ENCODE measurements at places on chromosomes 16 and 17.
A peak's percentile ranks its signal among the peaks of the same experiment; 100 is the strongest.

GRCh38 chr17:31328160-31328535, 6.7 kb upstream of the EVI2A start:
- peak; percentile 23 for DNase-seq

GRCh38 chr17:38357486-38358123, 6.0 kb downstream of the SOCS7 start:
- no peak for DNase-seq

- DNase-seq, result no peak
Measured at GRCh38 chr17:42289611-42290181, 1.4 kb downstream of the STAT5A start.

DNA sequence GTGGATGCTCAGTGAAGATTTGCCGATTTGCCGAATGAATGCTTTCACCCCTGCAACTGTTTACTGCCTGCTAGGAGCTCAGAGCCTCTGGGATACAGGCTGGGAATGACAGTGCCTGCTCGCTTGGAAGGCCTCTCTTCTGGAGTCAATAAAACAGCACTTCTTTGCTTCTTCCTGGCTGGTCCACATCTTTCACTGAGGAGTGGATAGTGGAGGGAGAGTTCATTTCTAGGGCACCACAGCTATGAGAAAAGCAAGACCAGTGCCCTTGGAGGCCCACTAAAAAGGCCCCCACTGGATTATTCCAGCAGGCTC, 3.1 kb upstream of the USP7 start:
- DNase-seq, result no peak

DNA sequence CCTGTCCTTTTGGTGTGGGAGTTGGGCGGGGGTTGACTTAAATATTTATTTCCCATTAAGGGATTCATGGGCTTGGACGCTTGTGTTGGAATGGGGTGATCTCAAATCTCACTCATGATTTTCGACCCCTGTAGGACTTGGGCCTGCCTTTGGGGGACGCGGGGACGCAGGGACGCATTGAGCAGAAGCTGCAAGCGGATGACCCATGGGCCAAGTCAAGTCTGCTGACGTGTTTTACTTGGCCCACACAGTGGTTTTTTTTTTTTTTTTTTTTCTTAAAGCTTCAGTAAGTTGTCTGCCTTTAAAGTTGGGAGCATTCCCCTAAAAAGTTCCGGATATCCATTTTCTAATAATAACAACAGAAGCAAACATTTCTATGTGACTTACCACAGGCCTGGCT, 28.9 kb downstream of the CMIP start:
- DNase-seq, result no peak

DNA sequence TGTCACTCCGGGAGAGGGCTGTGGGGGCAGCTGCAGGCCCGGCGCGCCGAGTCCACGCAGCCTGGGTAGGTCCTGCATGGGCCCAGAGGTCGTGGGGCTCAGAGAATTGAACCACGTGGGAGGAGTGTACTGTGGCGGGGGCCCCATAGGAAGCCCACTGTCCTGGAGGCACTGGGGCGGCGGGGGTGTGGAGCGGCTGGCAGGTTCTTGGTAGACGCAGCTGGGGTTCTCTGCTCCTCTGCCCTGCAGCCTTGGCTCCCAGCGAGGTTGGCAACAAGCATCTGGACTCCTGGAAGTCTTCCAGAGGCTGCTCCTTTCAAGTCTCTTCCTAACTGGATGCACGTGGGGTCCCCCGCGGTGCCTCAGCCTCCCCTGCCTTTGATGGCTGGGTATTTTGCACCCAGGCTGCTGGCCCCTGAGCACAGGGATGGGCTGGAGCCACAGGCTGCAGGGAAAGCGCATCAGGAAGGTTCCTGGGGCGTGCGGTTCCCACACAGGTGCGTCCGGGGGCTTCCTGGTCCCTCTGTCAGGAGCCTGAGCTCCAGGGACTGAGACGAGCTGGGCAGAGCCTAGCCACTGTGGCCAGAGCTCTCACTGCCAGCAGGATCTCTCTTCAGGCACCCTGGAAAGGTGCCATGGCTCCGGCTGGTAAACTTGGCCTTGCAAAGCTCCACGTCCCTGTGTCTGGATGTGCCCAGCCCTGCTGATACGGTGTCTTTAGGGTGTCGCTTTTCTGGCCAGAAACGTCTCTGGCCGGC, 9.3 kb downstream of the KCTD5 start:
- DNase-seq, result no peak

- DNase-seq, result no peak
Measured at GRCh38 chr16:50666658-50667496, 14.2 kb downstream of the SNX20 start.

DNA sequence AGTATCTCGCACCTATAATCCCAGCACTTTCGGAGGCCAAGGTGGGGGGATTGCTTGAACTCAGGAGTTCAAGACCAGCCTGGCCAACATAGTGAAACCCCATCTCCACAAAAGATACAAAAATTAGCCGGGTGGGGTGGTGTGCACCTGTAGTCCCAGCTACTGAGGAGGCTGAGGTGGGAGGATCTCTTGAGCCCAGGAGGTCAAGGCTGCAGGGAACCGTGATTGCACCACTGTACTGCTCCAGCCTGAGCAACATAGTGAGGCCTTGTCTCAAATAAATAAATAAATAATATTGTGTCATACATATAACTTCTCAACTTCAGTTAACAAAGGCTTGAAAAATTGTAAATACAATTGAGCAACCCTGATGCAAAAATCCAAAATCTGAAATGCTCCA, 8.2 kb downstream of the AMFR start:
- DNase-seq, result no peak

DNA sequence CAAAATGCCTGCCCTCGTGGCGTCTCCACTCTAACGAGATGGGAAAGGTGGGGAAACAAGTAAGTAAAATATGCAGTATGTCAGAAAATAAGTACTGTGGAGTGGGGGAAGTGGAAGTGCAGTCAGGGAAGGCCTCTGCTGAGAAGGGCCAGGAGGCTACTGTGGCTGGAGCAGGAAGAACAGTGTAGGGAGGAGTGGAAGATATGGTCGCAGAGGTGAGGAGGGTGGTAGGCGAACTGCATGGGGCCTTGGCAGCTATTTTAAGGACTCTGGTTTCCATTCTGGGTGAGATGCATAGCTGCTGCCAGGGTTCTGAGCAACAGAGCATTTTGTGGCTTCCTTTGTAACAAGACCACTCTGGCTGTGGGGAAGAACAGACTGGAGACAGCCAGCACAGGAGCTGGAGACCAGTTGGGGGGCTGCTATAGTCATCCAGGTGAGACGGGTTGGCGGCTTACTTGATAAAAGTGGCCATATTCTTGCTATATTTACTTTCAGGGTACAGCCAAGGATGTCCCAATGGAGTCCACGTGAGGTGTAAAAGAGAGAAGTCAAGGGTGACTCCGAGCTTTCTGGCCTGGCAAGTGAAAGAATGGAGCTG, 42.6 kb downstream of the CYTH1 start:
- peak; percentile 54 for DNase-seq

DNA sequence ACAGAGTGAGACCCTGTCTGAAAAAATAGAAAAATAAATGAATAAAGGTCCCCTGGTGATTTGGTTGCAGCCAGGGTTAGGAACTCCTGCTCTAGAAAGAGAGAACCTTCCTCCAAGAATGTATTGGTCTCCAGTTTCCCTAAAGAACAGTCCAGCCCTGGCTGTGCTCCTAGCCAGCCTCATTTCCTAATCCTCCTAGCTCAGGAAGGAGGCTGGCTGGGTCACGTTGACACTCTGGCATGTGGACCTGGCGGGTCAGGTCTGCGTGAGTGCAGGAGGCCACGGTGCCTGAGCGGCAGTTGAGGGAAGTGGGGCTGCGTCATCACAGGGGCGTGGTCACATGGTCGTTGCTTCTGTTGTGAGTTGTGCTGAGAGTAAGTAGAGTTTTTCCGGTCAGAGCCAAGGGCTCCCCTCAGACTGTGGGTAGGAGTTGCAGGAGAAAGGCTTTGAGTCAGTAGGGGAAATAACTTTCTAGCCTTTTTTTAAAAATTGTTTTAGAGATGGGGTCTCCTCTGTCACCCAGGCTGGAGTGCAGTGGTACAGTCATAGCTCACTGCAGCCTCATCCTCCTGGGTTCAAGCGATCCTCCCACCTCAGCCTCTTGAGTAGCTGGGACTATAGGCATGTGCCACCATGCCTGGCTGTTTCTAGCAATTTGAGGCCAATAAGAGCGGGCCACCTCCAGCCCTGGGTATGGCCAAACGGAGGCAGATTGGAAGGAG, 194.0 kb upstream of the CIBAR2 start:
- no peak for DNase-seq

GRCh38 chr17:5078106-5079028, at the start of gene ZFP3:
ZFP3 (plus strand) TSS chr17:5078467; CDS start chr17:5091505, 13,038 bp downstream.
- peak; percentile 51 for DNase-seq

- no peak for DNase-seq
Measured at GRCh38 chr17:77753246-77753645, 205.3 kb upstream of the TNRC6C start.

Measured in myocyte (in vitro differentiated cells).